ENCODE measurements at places on chromosomes 5 and 9.

DNA sequence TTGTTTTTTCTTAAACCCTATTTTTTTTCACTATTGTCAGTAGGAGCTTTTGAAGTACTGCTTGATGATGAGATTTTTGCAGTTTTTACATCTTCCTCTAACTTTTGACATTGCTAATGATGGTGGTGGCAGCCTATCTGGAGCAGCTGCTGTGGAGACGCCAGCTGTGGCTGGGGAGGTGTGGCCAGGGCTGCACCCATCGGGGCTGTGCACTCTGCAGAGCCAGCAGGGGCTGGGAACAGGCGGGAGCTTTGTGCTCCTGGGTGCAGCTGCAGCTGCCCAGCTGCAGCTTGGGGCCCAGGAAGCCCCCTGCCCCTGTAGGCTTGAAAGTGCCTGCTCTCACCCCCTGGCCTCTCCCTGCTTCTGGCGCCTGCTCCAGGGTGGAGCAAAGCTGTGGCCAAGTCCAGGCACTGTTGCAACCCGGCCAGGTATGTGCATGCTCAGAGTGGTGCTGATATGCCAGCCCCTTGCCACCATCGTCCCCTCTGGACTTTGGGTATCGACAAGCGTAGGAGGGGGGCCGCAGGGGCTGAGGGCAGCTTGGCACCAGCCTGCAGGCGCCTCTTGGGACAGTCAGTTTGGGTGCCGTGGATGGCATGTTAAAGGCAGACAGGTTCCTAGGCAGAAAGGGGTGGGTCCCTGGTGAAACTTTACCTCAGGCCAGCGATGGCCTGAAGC is 39.2 kb downstream of the FER start:
- DNase-seq = no peak

- no peak for DNase-seq
These were observed 39.7 kb downstream of the CHSY3 start for GRCh38 chr5:129943936-129944335.

- no peak for DNase-seq
These were observed 30.2 kb downstream of the PTPN3 start for GRCh38 chr9:109467936-109468335.

GRCh38 chr9:132783006-132783405 is 95.1 kb downstream of the AK8 start:
- DNase-seq = no peak

All from iPS DF 19.7 (cell line).